SJCRH30 (cell line): ENCODE measurements at places on chromosomes 5 and 9. TPM values are rescaled to one million over a fixed set of nuclear protein-coding genes. Genes with fewer than 3 reads are reported as not detected.
A peak's percentile ranks its signal among the peaks of the same experiment; 100 is the strongest.

Gene CBY3
- not detected in 2 replicates for total RNA-seq

DNA sequence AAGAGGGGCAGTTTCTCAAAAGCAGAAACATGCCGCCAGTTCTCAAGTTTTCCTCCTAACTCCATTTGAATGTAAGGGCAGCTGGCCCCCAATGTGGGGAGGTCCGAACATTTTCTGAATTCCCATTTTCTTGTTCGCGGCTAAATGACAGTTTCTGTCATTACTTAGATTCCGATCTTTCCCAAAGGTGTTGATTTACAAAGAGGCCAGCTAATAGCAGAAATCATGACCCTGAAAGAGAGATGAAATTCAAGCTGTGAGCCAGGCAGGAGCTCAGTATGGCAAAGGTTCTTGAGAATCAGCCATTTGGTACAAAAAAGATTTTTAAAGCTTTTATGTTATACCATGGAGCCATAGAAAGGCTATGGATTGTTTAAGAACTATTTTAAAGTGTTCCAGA, 142.8 kb downstream of the NTRK2 start:
- peaks cover 5% of the 10 kb centered on the region; the same call in 1 of the 2 replicates for H3K27me3 ChIP-seq
- no peak overlapping the region for H3K4me3 ChIP-seq
- no peaks in the 10 kb centered on the region for H3K4me1 ChIP-seq
- no peak for DNase-seq
- no peak overlapping the region for H3K27ac ChIP-seq

DNA sequence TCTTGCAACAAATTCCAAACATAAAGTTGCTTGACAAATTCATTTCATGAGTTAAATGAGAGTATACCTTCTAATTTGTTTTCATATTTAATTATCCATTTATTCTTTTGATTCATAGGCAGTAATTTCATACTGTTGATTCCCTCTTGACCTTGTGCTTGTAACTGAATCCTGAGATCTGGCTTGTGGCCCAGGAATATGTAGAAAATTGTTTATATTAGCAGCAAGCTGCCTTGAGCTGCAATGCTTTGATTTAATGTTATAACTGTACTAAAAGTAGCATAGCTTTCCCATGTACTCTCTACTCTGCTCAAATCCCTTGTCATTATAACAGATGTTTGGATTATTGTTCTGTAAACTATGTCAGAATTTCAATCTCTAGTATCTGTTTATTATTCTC, 780.7 kb downstream of the NR2F1-AS1 start:
- H3K36me3 ChIP-seq: no peaks in the 10 kb centered on the region
- no peak overlapping the region for H3K27ac ChIP-seq
- H3K27me3 ChIP-seq: no peaks in the 10 kb centered on the region
- H3K4me3 ChIP-seq: no peak overlapping the region

Gene GDA
- total RNA-seq: not detected in 2 replicates

Gene CER1
- not detected in 2 replicates for total RNA-seq

DNA sequence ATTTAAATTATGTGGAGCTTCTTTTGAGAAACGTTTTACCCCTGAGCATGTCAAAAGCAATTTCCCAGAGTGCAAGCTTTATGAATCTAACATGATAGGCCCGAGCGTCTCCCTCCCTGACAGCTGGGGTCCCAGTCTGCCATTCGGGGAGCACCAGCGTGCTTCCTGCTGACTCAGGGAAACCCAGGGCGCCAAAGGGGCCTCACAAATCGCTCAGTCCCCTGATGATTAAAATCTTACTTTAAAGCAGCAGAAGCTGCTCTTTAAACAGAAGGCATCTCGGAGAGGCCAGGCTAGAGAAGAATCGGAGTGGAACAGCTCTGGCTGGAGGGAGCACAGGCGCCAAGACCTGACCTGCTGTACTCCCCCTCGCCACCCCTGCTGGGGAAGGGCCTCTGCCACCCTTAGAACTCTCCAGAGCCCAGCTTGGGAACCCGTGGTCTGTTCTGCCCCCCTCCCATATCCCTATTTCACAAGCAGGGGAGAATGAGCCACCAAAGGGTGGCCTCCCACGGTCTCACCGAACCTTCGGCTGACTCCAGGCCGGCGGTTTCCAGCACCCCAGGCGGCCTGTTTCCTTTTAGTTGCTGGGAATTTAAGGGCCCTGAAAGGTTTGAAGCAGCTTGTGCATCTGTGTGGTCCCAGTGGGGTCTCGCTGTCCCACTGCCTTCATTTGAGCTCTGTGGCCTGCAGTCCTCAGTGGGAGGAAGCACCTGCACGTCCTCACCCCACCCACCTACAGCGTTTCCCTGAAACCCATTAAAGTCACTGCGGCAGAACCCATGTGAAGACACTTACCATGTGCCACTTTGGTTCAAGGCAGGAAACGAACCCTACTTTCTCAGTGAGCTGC, 147.6 kb downstream of the COL23A1 start:
- no peaks in the 10 kb centered on the region for H3K4me1 ChIP-seq
- H3K27me3 ChIP-seq: no peaks in the 10 kb centered on the region
- no peak overlapping the region for H3K27ac ChIP-seq
- no peaks in the 10 kb centered on the region for H3K36me3 ChIP-seq

- no peak overlapping the region for H3K4me3 ChIP-seq
- H3K27ac ChIP-seq: no peak overlapping the region
- H3K4me1 ChIP-seq: peaks cover 8% of the 10 kb centered on the region; the same call in 1 of the 2 replicates
- H3K27me3 ChIP-seq: no peaks in the 10 kb centered on the region
- DNase-seq: peak; percentile 35
- H3K36me3 ChIP-seq: peaks cover 4% of the 10 kb centered on the region; the same call in 1 of the 2 replicates
Observed at GRCh38 chr5:116585227-116585626, 10.6 kb upstream of the SEMA6A start.

- H3K4me1 ChIP-seq: peaks cover 7% of the 10 kb centered on the region
- H3K36me3 ChIP-seq: no peaks in the 10 kb centered on the region
- H3K27me3 ChIP-seq: peaks cover 5% of the 10 kb centered on the region; the same call in 1 of the 2 replicates
Observed at GRCh38 chr9:76438841-76439588, 20.0 kb upstream of the GCNT1 start.

GRCh38 chr5:125492977-125493376, 746.5 kb upstream of the ZNF608 start:
- no peak overlapping the region for H3K4me3 ChIP-seq
- no peak overlapping the region for H3K27ac ChIP-seq
- peaks cover 44% of the 10 kb centered on the region for H3K4me1 ChIP-seq
- no peaks in the 10 kb centered on the region for H3K36me3 ChIP-seq
- no peaks in the 10 kb centered on the region for H3K27me3 ChIP-seq

Gene TMEM174
- total RNA-seq: not detected in 2 replicates

Gene FUT7
- not detected in 2 replicates for total RNA-seq
